ENCODE measurements at places on chromosomes 7 and 10.
A peak's percentile ranks its signal among the peaks of the same experiment; 100 is the strongest.

GRCh38 chr10:308572-309085 is 173.4 kb downstream of the ZMYND11 start:
- no peak for DNase-seq

DNA sequence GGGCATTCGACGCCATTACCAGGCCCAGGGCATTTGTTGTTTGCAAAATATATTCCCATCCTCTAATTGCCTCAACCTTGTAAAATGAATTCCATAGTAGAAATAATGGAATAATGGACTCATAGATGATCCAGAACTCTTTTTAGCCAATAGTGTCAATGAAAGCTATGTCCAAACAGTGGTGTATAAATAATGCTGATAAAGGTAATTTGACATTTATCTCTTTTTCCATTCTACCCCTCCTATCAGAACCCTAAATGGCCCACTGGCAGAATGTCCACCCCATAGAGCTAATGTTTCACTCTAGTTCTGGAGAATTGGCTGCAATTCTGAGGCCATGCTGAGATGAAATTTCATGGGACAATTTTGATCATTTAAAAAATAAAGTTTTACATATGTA is 76.4 kb upstream of the DLX6 start:
- DNase-seq = no peak

DNA sequence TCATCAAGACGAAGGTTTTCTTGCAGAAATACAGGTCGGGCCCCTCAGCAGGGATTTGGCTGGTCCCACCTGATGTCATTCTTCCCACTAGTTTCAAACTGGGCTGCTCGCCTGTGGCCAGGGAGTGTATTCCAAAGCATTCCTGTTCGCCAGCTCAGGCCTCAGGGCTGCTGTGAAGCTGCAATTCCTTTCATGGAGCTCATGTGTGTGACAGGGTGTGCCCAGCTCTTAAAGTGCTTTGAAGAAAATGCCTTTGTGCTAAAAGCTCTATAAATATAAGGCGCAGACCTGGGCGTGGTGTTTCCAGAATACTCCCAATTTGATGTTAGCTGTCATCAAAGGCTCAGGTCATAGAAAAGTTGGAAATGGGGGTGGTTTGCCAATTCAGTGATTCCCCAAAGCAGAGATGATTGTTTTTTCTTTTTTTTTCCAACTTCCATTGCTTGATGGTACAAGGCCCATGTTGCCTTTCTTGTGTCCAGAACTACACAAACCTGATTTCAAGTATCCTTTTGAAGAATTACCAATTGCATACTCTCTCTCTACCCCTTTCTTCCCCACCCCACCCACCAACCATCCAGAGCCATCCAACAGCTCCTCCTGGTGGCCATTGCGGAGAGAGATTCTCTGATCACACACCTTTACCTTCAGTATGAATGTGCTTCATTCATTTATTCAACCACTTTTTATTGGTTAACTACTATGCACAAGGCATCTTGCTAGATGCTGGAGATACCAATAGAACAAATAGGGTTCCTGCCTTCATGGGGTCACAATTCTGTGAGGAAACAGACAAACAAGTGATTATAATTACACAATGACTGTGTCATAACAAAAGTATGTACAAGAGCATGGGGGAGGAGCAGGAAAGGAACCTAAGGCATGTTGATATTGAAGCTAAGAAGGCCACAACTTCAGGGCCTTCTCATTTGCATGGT is 297.3 kb upstream of the LYZL1 start:
- peak; percentile 18 for DNase-seq

DNA sequence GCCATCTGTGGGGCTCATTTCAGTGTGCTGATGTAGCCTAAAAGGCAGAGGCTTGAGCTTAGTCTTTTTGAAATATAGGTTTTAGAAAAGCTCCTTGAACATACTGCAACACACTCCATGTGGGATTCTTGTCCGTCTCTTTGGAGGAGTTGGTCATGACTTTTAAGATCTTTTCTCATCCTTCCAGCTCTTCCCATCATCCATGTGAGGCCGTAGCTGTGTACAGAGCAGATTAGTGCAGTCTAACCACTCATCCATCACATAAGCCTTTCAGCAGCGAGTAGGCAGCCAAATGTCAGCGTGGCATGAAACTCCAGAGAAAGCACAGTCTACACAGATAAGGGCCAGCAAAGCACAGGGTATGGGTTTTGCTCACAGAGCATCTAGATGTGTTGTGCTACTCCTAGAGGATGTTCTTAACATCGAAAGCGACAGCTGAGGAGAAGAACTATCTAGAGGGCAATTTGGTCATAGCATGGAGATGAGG is 28.1 kb upstream of the NPVF start:
- no peak for DNase-seq

DNA sequence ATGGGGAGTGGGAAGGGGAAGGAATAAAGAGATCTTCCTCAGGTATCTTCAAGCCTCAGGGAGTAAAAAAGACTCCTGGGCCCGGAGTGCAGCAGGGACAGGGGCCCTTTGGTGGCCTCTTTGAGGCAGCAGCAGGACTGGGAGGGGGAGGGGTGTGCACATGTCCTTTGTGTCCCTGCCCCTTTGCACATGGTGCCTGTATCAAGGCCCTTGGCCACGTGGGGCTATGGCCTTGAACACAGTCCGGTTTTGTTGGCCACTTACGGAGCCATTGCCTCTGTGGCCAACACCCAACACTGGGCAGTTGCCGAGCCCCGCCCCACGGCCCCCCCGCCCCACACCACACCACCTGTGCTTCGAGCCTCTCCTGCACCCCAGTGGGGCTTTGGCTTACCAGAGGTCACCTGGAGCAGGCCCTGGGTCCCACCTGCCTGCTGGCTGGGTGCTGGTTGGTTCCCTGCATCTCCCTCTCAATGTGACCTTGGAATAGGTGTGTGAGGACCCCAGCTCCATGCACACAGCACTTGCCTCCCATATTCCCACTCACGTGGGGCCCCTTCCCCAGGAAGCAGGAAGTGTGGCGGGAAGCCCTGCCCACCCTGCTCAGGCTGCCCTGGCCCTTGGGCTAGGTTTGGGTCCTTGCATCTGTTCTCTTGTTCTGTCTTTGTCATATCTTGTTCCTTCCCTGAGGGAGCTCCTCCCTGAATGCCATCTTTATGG is 5.4 kb downstream of the SAP25 start:
- DNase-seq = no peak

GRCh38 chr7:92255308-92255707 is 9.5 kb downstream of the ANKIB1 start:
- DNase-seq = no peak

GRCh38 chr7:129438839-129439651 is 4.8 kb downstream of the STRIP2 start:
- DNase-seq = peak; percentile 61

DNA sequence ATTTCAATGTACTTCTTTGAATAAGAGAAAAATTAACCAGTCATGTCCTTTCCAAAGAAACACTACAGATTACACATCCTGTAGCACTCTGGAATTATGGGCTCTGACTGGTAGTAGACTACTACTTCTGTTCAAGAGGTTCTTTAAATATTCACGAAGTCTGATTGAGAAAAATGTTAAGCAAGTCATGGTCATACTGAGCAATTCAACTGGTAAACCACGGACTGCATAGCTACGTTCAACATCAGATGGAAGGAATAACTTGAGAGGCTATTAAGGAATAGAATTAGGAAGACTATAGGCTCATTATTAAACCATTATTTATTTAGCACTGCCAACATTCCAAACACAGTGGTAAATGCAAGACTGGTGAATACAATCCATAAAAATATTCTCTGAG is 160.8 kb downstream of the IMMP2L start:
- no peak for DNase-seq

GRCh38 chr10:86970982-86971231 is 2.6 kb downstream of the ADIRF start:
- no peak for DNase-seq

GRCh38 chr7:70574314-70574834 is 557.6 kb upstream of the GALNT17 start:
- DNase-seq = no peak

DNA sequence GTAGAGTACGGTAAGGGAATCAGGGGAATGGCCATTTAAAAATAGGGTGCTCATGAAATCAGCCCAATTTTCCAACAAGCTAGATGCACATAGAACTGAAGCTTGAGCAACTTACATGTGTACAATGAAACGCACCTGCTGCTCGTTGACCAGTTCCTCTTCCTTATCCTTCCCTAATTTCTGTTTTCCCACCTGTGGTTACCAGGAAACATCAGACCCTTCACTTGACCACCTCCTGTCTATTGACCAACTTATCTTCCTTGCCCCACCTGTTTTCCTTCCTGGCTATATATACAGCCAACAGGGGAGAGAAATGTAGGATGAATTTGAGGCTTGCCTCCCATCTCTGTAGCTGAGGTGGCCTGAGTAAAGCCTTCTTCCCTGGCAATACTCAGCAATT is 37.8 kb upstream of the RAPGEF5 start:
- DNase-seq = no peak
